ENCODE measurements at places on chromosomes 3 and 15.

GRCh38 chr3:129344540-129345220 lies 66.0 kb downstream of the HMCES start:
- no peak for DNase-seq

DNA sequence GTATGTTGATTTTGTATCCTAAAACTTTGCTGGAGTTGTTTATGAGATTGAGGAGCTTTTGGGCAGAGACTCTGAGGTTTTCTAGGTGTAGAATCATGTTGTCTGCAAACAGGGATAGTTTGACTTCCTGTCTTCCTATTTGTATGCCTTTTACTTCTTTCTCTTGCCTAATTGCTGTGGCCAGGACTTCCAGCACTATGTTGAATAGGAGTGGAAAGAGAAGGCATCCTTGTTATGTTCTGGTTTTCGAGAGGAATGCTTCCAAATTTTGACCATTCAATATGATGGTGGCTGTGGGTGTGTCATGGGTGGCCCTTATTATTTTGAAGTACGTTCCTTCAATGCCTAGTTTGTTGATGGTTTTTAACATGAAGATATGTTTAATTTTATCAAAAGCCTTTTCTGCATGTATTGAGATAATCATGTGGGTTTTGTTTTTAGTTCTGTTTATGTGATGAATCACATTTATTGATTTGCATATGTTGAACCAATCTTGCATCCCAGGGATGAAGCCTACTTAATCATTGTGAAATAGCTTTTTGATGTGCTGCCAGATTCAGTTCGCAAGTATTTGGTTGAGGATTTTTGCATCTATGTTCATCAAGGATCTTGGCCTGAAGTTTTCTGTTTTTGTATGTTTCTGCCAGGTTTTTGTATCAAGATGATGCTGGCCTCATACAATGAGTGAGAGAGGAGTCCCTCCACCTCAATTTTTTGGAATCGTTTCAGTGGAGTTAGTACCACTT lies 188.1 kb downstream of the MINAR1 start:
- DNase-seq, result no peak

- no peak for DNase-seq
Measured at GRCh38 chr3:126995926-126996512, 13.1 kb downstream of the PLXNA1 start.

DNA sequence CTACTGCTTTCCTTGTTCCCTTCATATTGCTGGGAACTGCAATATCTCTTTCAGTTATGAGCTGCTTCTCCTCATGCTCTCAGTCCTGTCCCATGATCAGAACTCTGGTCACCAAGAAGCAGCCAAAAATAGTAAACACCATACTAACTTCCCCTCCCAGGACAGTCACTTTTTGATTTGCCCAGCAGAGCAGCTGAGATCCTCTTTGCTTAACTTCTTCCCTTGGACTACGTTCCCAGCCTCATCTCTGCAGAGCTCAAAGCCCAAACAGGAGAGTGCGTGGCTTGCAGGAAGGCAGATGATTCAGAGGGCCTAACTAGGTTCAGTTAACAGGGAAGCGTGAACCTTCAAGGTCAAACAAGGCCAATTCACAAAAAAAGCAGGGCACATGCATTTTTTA lies 153.2 kb downstream of the CTNNB1 start:
- no peak for DNase-seq
